ENCODE measurements at places on chromosomes 4 and X. TPM values are rescaled to one million over a fixed set of nuclear protein-coding genes. Genes with fewer than 3 reads are reported as not detected.

AFF2 gene
- total RNA-seq: 41.0 TPM

DNA sequence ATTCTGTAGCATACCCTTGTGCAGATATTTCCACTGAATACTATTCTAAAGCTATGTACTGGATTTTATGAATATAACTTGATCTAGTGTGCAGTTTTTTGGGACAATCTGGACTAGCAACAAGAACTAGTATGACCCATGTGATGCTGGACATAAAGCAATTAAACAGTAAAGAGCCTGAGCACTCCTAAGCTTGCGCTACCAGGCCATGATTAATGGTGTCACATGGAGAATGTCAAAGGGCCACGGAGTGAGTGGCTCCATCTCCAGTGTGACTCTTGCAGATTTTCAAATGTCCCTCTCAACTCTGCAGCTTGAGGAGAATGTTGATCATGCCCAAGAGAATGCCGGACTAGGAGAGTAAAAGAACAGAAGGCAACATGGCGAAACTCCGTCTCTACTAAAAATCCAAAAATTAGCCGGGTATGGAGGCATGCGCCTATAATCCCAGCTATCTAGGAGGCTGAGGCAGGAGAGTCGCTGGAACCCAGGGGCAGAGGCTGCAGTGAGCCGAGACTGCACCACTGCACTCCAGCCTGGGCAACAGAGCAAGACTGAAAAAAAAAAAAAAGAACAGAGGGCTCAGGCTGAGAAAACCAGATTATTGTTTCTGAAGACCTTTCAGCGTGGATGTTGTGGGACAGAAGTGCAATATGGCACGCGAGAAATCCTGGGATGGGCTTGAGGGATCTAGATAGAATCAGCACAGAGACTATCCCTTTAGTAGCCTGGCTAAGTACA, 45.0 kb downstream of the TIGD2 start:
- DNase-seq: no peak
- no peaks in the 10 kb centered on the region for H3K4me1 ChIP-seq
- no peaks in the 10 kb centered on the region for H3K27me3 ChIP-seq
- no peaks in the 10 kb centered on the region for H3K36me3 ChIP-seq

GRCh38 chr4:132958457-132959263, 190.4 kb upstream of the PCDH10 start:
- H3K36me3 ChIP-seq: no peaks in the 10 kb centered on the region
- no peak for DNase-seq
- no peak overlapping the region for H3K27ac ChIP-seq
- no peaks in the 10 kb centered on the region for H3K27me3 ChIP-seq

DNA sequence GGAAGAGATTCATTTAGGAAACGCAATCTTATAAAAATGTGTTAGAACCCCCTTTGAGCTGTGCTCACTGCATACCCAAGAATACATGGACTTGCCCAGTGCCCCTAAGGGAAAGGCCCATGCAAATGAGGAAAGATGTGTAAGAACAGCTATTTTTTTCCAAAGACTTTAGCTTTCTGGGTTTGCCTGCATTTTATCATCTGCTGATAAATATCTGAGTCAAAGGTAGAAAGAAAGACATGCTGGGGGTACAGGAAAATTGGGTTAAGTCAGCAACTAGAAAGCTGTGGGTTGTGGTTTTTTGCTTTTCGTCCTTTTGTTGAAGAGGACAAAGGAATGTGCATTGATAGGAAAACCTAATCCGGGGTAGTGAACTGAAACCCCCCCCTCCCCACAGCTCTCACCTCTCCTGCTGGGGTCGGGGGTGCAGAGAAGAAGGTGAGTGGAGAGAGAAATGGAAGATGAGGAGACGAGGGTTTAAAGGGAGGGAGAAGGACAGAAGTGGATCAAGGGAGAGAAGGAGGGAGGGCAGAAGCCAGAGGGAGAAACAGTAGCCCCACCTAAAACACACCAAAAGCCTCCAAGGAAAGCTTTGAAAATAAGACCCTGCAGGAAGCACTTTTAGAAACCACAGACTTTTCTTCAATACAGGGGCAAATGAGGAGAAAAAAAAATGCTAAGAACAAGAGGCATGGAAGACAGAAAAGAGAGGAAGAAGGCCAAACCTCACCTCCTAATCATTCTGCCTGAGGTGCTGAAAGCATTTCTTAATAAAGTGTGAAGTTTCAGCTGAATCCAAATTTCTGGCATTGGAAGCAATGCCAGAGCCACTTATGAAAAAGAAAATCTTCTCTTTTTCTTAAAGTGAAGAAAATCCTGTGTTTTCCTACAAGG, 49.3 kb downstream of the KDR start:
- no peak overlapping the region for H3K4me3 ChIP-seq
- H3K36me3 ChIP-seq: no peaks in the 10 kb centered on the region
- no peaks in the 10 kb centered on the region for H3K27me3 ChIP-seq
- H3K4me1 ChIP-seq: no peaks in the 10 kb centered on the region
- no peak for DNase-seq

DNA sequence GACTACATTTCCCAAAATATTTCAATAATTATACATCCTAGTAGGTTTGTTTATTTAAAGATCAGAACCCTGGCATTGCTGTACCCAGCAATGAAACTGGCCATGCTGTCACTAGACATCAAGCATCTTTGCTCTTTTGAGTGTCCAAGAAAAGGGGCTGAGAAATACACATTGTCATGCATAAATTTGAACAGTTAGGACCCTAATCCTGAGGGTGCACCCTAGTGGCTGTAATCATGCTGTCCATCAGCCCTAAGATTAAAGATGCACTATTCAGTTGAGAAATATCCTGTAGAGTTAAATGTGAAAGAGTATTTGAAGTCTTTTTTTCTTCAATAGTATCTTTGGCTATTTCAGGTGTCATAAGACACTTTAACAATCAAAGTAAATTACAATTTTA, 108.8 kb downstream of the NFKB1 start:
- no peak overlapping the region for H3K27ac ChIP-seq
- no peaks in the 10 kb centered on the region for H3K4me1 ChIP-seq
- no peak for DNase-seq
- no peaks in the 10 kb centered on the region for H3K27me3 ChIP-seq
- no peak overlapping the region for H3K4me3 ChIP-seq

- DNase-seq: no peak
- no peak overlapping the region for H3K4me3 ChIP-seq
- H3K36me3 ChIP-seq: no peaks in the 10 kb centered on the region
- H3K4me1 ChIP-seq: no peaks in the 10 kb centered on the region
Measured at GRCh38 chr4:119526786-119527550, 101.6 kb downstream of the PDE5A start.

GRCh38 chrX:69088171-69088938, 76.9 kb downstream of the PJA1 start:
- H3K36me3 ChIP-seq: no peaks in the 10 kb centered on the region
- H3K27me3 ChIP-seq: no peaks in the 10 kb centered on the region
- no peak for DNase-seq
- H3K4me3 ChIP-seq: no peak overlapping the region

DNA sequence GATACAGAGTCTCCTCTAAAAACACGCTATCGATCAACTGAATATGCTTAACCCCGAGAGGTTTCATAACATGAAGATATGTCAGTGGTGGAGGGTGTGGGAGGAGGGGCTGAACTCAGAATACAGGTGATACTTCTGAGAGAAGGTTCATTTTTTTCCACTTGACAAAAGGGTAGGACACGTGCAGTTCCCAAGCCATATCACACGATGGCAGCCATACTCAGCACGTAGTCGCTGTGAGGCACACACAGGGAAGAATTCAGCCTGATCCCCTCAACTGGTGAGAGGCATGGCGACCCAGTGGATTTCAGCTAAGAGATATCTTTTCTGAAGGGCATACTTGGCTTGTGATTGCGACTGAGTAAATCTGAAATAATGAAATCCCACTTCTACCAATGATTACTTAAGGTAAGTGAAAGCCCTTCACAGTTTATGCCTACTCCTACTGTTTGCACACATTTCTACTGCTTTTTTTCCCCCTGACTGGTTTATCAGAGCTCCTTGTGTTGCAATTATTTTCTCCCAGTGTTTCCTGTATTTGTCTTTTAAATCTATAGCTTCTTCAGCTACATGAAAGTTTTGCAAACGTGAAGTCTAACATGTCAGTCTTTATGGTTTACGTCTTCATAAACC, 133.1 kb downstream of the CORIN start:
- peaks cover 5% of the 10 kb centered on the region for H3K27me3 ChIP-seq
- no peak overlapping the region for H3K4me3 ChIP-seq
- no peaks in the 10 kb centered on the region for H3K4me1 ChIP-seq
- H3K36me3 ChIP-seq: no peaks in the 10 kb centered on the region
- DNase-seq: no peak

DNA sequence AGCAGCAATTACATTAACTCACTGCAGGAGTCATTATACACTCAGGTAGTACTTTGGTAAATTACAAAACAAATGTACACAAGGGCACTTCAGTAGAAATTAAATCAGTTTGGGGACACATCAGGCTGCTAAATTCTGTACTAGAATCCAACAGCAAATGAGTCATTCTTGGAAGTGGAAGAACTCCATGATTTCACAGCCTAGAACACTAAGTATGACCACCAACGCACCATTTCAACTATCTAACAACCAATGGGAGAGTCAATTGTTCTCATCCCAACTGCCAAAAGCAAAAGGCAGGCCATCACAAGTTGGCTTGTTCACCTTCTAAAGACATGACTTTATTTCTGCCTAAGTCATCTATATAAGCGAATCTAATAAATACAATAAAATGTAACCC, 26.6 kb downstream of the PPM1K start:
- no peaks in the 10 kb centered on the region for H3K27me3 ChIP-seq
- H3K4me1 ChIP-seq: no peaks in the 10 kb centered on the region
- H3K4me3 ChIP-seq: no peak overlapping the region
- no peak for DNase-seq
- no peaks in the 10 kb centered on the region for H3K36me3 ChIP-seq

Data from breast epithelium (tissue), 4 donors.